ENCODE measurements at places on chromosomes 4 and X.

GRCh38 chrX:66698273-66699204 is 59.7 kb upstream of the EDA2R start:
- no peak for DNase-seq

DNA sequence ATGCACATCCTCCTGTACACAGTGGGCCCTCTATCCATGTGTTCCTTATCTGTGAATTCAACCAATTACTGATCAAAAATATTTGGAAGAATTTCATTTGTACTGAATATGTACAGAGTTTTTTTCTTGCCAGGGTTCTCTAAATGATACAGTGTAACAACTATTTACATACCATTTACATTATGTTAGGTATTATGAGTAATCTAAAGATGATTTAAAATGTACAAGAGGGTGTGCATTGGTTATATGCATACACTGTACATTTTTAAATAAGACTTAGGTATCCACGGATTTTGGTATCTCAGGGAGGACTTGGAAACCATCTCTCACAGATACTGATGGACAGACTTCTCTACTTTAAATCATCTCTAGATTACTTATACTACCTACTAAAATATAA is 1333.9 kb downstream of the PCDH18 start:
- DNase-seq = no peak

GRCh38 chr4:143336781-143337599 is at the start of gene GAB1:
GAB1 (plus strand) TSS chr4:143336876; CDS start chr4:143337189, 313 bp downstream.
- DNase-seq = no peak

GRCh38 chr4:41216294-41217019 is 2.1 kb upstream of the APBB2 start:
- DNase-seq = no peak

- no peak for DNase-seq
Measured at GRCh38 chr4:81218206-81218605, 3.2 kb upstream of the PRKG2 start.

DNA sequence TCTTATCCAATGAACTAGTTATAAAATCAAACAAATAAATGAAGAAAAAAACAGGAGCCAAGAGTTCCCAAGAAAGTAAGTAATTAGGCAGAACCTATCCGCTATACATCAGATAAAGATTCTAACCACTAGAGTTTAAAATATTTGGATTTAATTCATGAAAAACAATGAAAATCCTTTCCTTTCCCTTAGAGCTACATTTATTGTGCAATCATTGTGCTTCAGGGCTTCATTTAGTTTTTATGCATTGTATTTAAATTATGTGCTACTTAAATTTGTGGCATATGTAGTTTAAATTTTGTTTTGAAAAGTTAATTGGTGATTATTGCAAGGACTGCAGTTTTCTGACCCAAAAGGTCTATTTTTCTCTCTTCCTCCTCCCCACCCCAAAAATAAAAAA is 17.9 kb downstream of the GNRHR start:
- no peak for DNase-seq

DNA sequence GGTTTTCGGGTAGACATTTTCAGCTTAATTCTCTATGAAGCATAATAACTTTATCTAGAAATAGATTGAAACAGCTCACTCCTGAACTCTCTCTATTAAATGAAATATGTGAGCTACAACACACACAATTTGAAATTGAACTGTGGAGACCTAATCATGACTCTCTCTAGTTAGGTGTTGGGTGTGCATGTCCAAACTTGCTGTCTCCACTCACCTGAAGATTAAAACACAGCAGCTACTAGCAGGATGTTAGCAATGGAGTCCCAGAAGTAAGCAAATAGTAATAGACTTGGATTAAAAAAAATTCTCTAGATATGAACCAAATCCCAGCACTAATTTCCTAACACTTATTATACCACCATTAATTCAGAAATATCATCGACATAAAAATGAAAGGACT is 173.1 kb downstream of the FSTL5 start:
- no peak for DNase-seq

DNA sequence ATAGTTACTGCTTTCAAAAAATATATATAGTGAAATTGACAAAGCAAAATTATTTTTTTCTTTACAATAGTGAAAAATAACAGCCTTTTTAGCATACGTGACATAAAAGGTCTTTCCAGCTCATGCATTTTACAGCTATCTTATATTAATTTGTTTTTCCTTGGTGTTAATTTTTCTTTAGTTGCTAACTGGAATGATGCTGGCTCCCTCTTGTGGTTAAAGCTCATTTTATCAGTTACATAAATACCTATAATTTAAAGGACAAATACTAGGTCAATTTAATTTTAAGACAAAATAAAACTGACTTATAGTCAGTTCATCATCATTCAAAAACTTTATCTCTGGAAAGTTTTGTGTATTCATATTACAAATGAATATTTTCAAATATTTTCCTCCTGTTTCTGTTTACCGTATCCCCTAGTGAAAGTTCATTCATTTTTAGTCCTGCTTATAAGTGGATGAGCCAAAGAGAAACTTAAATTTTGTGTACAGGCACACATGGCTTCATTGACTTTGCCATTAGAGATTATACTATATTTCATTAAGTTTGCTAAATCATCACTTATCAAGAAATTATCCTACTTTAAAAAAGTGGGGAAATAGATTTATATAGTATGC is 9.9 kb upstream of the ANAPC4 start:
- no peak for DNase-seq

Measured in stimulated activated CD8-positive, alpha-beta memory T cell treated with anti-CD3 and anti-CD28 coated beads, Interleukin-4, amount 100 ng/mL, for 1 hour (primary cell).